ENCODE measurements at places on chromosomes 11 and 22.

GRCh38 chr11:121376130-121376529 lies 76.0 kb upstream of the SORL1 start:
- no peak for DNase-seq

DNA sequence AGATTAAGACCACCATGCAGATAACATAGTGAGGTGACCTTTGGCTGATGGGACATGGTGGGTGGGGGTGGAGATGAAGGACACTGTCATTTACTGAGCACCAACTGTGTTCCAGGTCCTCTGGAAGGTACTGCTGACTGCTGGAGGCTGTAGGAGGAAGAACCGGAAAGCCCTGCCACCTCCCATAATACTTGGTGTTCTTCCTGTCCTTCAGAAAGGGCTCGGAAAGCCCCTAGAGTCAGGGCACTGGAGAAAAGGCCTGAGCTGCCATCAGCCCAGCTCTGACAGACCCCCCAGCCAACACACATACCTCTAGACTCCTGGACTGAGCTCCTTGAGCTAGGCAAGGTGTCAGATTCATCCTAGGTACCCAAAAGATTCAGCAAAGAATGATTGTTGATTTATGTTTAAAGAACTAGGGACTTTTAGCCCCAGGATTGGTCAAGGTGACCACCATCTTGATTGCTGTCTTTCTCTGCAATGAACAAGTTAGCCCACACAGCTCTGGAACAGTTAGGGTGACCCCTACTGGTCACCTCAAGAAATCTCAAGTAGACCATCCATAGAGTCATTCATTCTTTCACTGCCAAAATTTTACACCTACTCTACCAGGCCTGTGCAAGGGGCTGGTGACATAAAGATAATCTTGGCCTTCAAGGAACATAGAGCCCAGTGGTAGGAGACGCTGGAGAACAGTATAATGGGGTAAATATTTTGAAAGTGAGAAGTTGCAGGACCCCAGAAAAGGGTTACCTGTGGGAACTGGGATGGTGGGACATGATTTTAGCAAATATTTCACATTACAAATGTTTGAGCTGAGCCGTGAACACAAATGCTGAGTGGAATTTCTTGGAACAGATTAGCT lies 39.4 kb downstream of the IRAG1 start:
- peak; percentile 63 for DNase-seq

DNA sequence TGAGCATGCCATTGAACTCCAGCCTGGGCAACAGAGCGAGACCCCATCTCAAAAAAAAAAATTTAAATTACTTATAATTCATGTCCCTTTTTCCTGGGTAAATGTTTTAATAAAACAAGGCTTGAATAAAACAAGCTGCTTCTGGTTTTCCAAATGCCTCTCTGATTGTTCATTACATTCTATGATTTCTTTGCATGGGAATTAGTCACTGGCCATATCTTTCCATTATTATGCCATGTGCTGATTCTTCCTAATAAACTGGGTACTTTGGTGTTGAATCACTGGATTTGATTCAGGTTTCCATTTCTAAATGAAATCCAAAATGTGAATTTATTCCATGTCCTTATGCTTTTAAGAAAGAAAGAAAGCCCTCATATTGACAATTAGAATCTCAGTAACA lies 42.6 kb downstream of the ZNF215 start:
- no peak for DNase-seq

DNA sequence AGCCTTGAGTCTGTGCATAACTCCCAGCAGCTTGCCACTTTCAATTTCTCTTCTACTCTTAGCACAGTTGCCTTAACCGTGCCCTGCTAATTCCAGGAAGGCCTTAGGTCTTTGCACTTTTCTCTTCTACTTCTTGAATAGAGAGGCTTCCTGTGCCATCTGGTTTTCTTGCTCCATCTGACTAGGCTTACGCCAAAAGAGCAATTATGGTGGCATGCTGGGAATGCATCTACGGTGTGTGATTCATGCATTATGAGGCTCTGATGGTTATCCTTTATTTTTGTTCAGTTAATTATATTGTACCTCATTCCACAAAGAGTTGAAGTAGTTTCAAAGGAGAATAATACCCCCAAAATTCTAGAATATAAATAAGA lies 29.4 kb downstream of the SIK2 start:
- DNase-seq = no peak

DNA sequence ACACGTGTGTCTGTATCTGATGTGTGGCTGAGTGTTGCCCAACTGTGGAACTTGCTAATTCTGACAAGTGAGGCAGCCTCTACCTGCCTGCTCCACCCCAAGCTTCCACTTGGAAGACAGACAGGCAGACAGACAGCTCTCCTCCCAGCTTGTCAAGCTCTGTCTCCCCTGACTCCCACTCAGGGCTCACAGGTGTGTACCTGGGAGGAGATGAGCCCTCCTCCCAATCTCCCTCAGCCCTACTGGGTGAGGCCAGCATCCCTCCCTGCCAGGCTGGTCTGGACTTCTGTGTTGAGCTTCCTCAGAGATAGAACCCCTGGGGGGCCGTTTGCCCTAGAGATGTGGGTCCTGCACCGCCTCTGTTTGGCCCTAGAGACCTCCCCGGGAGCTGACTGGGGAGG lies 1.0 kb upstream of the CHRM1 start:
- DNase-seq = no peak

DNA sequence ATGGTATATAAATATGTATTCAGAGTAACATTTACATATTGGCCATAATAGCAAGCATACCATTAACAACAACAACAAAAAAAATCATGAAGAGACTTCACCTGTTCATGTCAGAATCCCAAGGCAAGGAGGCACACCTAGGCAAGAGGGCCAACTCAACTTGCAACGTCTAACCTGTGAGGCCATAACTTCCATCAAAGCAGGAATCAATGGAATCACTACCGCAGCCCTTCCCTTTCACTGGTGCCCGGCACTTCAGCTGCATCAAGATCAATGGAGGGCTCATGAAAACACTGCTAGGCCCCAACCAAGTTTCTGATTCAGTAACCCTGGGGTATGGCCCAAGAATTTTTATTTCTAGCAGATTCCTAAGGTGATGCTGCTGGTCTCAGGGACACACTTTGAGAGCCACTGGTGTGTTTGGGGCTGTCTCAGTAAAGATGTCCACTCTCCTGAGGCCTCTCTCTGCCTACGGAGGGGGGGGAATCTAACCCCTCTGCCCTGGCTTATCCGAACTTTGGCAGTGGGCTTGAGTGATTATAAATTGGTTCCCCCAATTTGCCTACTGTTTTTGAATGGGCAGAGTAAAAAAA lies 8.0 kb downstream of the ZFTA start:
- DNase-seq = no peak

- DNase-seq = no peak
Observed at GRCh38 chr11:35583843-35584242, 34.4 kb upstream of the FJX1 start.

- no peak for DNase-seq
Observed at GRCh38 chr11:118068206-118068944, 8.5 kb upstream of the TMPRSS4 start.

- no peak for DNase-seq
Observed at GRCh38 chr11:72069787-72070251, 10.5 kb downstream of the NUMA1 start.

- DNase-seq = no peak
Observed at GRCh38 chr11:371051-371450, 1.8 kb downstream of the B4GALNT4 start.

- no peak for DNase-seq
Observed at GRCh38 chr11:114846416-114846791, 168.1 kb downstream of the NXPE2 start.

- DNase-seq = no peak
Observed at GRCh38 chr11:89267660-89268302, 90.1 kb downstream of the TYR start.

DNA sequence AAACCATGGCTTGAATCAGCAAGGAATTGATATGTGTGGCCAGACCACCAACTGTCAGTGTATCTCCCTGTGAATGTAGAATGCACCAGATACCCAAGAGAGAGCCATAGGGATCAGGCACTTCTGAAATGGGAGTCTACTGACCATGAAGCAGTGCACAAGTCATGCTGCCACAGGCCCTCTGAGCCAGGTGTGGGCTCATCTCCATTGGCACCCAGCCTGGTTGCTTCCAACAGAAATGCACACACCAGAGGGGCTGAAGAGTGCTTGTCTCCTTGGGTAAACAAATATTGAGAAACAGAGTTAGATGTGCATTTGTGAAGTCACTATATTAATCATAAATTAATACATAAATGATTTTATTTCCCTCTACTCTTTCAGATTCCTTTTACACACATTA lies 28.4 kb upstream of the PANX1 start:
- DNase-seq = peak; percentile 43

GRCh38 chr22:48251629-48252028 lies 1489.2 kb downstream of the TBC1D22A start:
- no peak for DNase-seq

- DNase-seq = peak; percentile 69
Observed at GRCh38 chr22:17638182-17638431, 450 bp upstream of the BCL2L13 start.

GRCh38 chr11:134841972-134842371 lies 429.9 kb upstream of the B3GAT1 start:
- DNase-seq = no peak

All from NCI-H1417 (cell line).